ENCODE measurements at places on chromosomes 12 and 14.
A peak's percentile ranks its signal among the peaks of the same experiment; 100 is the strongest.

DNA sequence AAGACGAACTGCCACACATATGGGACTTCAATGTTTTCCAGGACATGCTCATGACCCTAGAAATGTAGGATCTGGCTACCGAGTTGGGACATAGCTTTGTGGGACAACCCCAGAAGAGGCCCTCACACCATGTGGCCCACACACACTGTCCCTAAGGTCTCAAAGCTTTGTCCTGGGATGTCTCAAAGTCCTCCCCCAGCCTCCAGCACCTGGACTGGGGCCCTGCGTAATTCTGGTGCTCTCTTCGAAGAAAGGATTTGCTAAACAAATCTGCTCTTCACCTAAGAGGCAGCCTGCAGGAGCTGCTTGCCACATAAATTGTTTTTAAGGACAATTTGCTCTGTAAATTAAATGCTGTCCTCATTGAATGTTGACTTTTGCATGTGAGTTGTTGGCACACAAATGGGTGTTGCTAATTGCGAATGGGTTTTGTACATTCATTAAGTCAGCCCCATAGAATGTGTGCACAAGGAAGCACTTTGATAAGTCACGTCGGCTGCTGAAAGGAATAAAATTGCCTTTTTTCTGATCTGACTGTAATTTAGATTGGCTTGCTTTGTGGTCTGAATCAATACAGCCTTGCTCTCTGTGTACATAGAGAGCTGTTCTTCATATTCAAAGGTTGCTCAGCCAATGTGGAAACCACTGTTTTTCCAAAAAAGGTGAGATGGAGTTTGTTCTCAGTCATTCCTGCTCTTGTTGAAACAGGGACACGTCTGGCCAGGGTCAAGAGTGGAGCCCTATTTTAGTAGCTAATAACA, 161.6 kb upstream of the PWP1 start:
- DNase-seq, result no peak
- no peaks in the 10 kb centered on the region for H3K27me3 ChIP-seq
- H3K27ac ChIP-seq, result no peak overlapping the region
- H3K4me3 ChIP-seq, result no peak overlapping the region
- H3K4me1 ChIP-seq, result no peaks in the 10 kb centered on the region
- H3K36me3 ChIP-seq, result no peaks in the 10 kb centered on the region

GRCh38 chr12:130870442-130871285, 1.2 kb upstream of the RAN start:
- peak; percentile 50 for DNase-seq
- H3K27ac ChIP-seq, result peak overlapping the region; percentile 88
- H3K4me3 ChIP-seq, result peak overlapping the region; percentile 24
- peaks cover 22% of the 10 kb centered on the region for H3K36me3 ChIP-seq
- no peaks in the 10 kb centered on the region for H3K27me3 ChIP-seq
- peaks cover 54% of the 10 kb centered on the region for H3K4me1 ChIP-seq

- H3K27ac ChIP-seq, result peak overlapping the region; percentile 86
These were observed 66.8 kb upstream of the GPR68 start for GRCh38 chr14:91311284-91311662.

GRCh38 chr12:103627189-103627855, 40.2 kb downstream of the STAB2 start:
- H3K27ac ChIP-seq, result no peak overlapping the region
- DNase-seq, result no peak
- no peaks in the 10 kb centered on the region for H3K27me3 ChIP-seq
- H3K36me3 ChIP-seq, result no peaks in the 10 kb centered on the region
- H3K4me1 ChIP-seq, result no peaks in the 10 kb centered on the region
- no peak overlapping the region for H3K4me3 ChIP-seq

DNA sequence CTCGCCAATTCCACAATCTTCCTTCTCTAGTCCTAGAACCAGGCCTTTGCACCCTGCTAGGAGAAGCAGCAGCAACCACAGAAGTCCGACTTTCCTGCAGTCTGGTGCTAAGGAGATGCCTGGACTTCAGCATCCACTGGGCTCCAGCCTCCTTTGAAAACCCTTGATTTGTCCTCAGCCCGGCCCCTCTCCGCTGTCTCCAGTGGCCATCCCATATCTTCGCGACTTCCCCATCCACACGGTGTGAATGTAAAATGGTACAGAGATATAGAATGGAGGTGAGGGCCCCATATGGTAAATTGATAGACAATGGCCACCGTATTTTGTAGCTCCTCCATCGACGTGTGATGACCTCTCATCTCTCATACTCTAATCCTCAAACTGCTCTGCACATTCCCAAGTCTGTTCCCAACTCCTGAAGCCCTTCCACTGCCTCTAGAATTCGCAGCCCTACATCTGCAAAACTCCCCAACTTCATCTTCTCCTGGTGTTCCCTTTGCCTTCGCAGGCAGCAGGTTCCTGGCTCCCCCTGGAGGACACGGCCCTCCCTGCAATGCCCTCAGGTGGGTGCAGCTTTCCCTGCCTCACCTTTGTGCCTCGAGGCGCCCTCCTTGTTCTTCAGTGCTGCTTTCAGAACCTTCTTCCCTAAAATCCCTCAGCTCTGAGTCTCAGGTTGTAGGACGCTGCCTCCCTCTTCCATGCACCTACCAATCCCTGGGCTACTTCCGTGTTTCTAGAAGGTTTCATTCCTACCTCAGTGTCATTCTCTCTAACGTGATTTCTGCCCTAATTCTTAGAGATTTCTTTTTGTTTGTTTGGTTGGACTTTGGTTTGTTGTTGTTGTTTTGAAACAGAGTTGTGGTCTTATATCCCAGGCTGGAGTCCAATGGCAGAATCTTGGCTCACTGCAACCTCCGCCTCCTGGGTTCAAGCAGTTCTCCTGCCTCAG, 36.7 kb downstream of the TMBIM6 start:
- H3K36me3 ChIP-seq, result no peaks in the 10 kb centered on the region
- peaks cover 5% of the 10 kb centered on the region for H3K4me1 ChIP-seq
- H3K27me3 ChIP-seq, result peaks cover 11% of the 10 kb centered on the region
- no peak overlapping the region for H3K4me3 ChIP-seq
- peak; percentile 58 for DNase-seq

DNA sequence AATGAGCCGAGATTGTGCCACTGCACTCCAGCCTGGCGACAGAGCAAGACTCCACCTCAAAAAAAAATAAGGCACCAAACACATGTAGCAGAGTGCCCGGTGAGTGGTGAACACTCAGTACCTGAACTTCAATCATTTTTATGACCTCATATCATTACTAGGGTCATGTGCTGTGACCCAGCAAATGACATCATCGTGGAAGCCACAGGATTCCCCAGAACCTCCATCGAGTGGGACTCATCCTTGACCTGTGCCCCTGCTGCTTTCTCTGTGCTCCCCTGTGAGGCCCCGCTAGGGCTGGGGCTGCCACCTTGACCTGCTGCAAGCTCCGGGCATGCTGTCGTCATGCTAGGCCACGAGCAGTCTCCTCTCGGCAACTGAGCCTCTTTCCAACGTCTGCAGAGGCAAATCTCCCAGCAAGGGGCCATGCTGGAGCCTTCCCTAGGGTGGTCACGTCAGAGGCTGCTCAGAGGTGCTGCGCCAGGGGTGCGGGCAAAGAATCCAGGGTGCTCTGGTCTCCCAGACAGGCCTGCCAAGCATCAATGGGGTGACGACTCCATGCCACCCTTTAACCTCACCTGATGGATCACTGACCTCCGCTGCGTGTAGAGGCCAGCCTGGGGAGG, 18.5 kb downstream of the GLTP start:
- H3K4me1 ChIP-seq, result peaks cover 6% of the 10 kb centered on the region
- no peak overlapping the region for H3K27ac ChIP-seq
- peaks cover 16% of the 10 kb centered on the region for H3K36me3 ChIP-seq
- H3K4me3 ChIP-seq, result no peak overlapping the region
- DNase-seq, result no peak

GRCh38 chr12:6313326-6313940, 3.0 kb downstream of the PLEKHG6 start:
- peaks cover 16% of the 10 kb centered on the region for H3K4me1 ChIP-seq
- no peak overlapping the region for H3K4me3 ChIP-seq
- no peak for DNase-seq
- no peak overlapping the region for H3K27ac ChIP-seq
- H3K27me3 ChIP-seq, result peaks cover 5% of the 10 kb centered on the region

DNA sequence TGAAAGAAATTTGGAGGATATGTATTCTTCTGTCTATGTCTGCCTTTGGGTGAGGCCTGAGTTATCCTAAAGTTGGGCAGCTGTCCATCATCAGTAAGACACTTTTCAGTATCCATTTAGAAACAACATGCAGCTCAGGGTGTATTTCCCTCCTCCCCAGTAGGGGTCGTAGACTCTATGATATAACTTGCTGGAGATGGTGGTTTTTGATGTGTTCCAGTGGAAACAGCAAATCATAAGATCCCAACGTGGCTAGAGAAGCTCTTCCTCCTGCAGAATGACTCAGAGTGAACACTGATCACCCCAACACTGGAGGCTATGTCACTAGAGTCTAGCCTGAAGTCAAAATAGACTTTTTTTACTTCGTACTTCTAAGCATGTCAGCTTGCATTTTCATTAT, 331.6 kb upstream of the STXBP6 start:
- no peak overlapping the region for H3K4me3 ChIP-seq
- H3K4me1 ChIP-seq, result no peaks in the 10 kb centered on the region
- no peak for DNase-seq
- H3K27ac ChIP-seq, result no peak overlapping the region

DNA sequence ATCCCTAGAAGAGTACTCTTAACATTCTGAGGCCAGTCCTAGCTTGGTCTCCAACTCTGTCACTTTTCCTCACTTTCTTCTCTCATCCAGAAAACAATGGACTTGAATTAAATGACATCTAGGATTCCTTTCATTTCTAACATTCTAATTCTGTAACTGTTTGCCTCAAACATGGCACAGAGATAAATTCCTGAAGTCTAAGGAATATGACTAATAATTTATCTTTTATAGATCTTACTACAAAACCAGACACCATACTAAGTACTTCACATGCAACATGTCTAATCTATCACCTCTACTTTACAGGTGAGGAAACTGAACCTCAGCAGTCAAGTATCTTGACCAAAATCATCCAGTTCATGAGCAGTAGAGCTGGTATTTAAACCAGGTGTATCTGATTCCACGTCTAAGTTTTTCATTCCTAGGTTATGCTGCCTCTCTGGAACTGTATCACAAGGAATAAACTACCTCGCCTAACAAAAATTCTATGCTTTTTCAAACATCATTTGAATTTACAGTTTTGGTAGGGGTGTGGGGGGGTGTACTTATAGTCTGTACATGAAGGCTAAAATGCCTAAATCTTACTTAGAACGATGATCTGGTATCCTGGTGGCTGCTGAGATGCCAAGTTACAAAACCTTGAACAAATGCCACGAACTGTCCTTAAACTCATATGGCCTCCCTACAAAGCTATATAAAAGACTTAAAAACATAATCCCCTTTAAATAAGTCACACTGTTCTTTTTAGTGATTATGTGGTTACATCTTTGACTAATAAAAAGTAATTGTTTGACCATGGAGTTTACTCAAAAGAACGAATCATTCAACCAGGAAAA, 41.6 kb downstream of the ATXN2 start:
- no peak overlapping the region for H3K27ac ChIP-seq
- H3K4me1 ChIP-seq, result no peaks in the 10 kb centered on the region
- H3K4me3 ChIP-seq, result no peak overlapping the region

- no peak for DNase-seq
- no peaks in the 10 kb centered on the region for H3K4me1 ChIP-seq
- no peaks in the 10 kb centered on the region for H3K36me3 ChIP-seq
These were observed 65.3 kb upstream of the C14orf180 start for GRCh38 chr14:104514156-104514848.

- H3K4me3 ChIP-seq, result peak overlapping the region; percentile 61
- H3K27me3 ChIP-seq, result no peaks in the 10 kb centered on the region
- H3K27ac ChIP-seq, result peak overlapping the region; percentile 79
- H3K36me3 ChIP-seq, result no peaks in the 10 kb centered on the region
These were observed 23.7 kb upstream of the PARP11 start for GRCh38 chr12:3896801-3897351.

GRCh38 chr14:89447182-89447944, 30.3 kb upstream of the FOXN3 start:
- no peaks in the 10 kb centered on the region for H3K27me3 ChIP-seq
- H3K4me3 ChIP-seq, result no peak overlapping the region
- no peak overlapping the region for H3K27ac ChIP-seq
- H3K36me3 ChIP-seq, result peaks cover 9% of the 10 kb centered on the region
- H3K4me1 ChIP-seq, result peaks cover 39% of the 10 kb centered on the region
- DNase-seq, result peak; percentile 49

- H3K36me3 ChIP-seq, result no peaks in the 10 kb centered on the region
- no peak for DNase-seq
- H3K4me3 ChIP-seq, result no peak overlapping the region
These were observed 9.5 kb upstream of the LTBP2 start for GRCh38 chr14:74621556-74621955.

GRCh38 chr12:11667171-11667570, 17.7 kb downstream of the ETV6 start:
- no peak for DNase-seq
- no peaks in the 10 kb centered on the region for H3K27me3 ChIP-seq
- peaks cover 4% of the 10 kb centered on the region for H3K36me3 ChIP-seq
- H3K4me1 ChIP-seq, result peaks cover 4% of the 10 kb centered on the region
- H3K27ac ChIP-seq, result no peak overlapping the region
- H3K4me3 ChIP-seq, result no peak overlapping the region

- H3K27ac ChIP-seq, result no peak overlapping the region
- H3K27me3 ChIP-seq, result no peaks in the 10 kb centered on the region
- no peak overlapping the region for H3K4me3 ChIP-seq
These were observed 14.9 kb downstream of the C2CD5 start for GRCh38 chr12:22529281-22530060.

GRCh38 chr14:38528582-38528981, 272.7 kb upstream of the CLEC14A start:
- no peaks in the 10 kb centered on the region for H3K27me3 ChIP-seq
- H3K4me3 ChIP-seq, result no peak overlapping the region
- no peak overlapping the region for H3K27ac ChIP-seq
- no peak for DNase-seq
- no peaks in the 10 kb centered on the region for H3K36me3 ChIP-seq
- H3K4me1 ChIP-seq, result no peaks in the 10 kb centered on the region

GRCh38 chr14:23561873-23562821, 5.4 kb downstream of the AP1G2 start:
- peaks cover 68% of the 10 kb centered on the region for H3K36me3 ChIP-seq
- no peak overlapping the region for H3K4me3 ChIP-seq
- H3K27me3 ChIP-seq, result no peaks in the 10 kb centered on the region
- no peak for DNase-seq

DNA sequence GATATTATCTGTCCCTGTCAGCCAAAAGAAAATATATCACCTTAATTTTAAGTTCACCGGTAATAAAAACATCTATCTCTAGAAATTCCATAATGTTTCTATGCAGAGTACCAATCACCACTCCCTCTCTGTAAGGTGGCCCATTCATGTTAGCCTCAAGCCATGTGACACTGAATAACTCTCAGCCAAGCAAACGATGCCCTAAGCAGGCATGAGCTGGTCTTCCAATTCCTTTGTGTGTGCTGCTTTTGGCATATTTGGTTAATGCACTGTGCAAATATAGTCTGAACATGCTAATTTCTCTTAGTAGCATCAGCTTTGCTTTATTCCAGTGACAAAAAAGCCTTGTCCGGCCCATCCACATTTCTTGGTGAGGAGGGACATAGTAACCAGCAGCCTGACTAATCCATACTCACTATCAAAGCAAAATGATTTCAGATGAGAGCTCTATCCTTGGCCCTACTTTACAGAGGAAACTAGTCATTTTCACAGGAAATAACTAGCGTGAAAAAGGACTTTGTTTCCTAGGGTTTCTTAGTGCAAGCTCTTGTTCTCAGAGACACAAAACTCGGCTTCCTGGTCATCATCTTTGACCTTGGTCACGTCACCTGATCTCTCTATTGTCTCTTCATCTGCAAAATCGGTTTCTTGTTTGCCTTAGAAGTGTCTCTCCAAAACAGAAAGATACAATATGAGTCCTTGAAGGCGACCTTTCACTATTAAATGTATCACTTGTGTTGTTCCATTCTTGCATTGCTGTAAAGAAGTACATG, 59.2 kb upstream of the RTRAF start:
- no peak for DNase-seq
- peaks cover 30% of the 10 kb centered on the region for H3K36me3 ChIP-seq
- no peaks in the 10 kb centered on the region for H3K27me3 ChIP-seq
- peak overlapping the region; percentile 1 for H3K27ac ChIP-seq

All from CD4-positive, CD25-positive, alpha-beta regulatory T cell (primary cell).